ENCODE measurements at places on chromosomes 1 and 21. TPM values are rescaled to one million over a fixed set of nuclear protein-coding genes. Genes with fewer than 3 reads are reported as not detected.

Gene ARHGAP30
- polyA plus RNA-seq: 98.0 TPM

Gene FALEC
- not detected for polyA plus RNA-seq

Gene STIL
- 1.8 TPM for polyA plus RNA-seq

Gene PALMD
- not detected for polyA plus RNA-seq

Gene SETDB1
- 15.3 TPM for polyA plus RNA-seq

Gene GJA5
- not detected for polyA plus RNA-seq

Gene RNU1-4
- polyA plus RNA-seq: 28.1 TPM

Gene SV2A
- polyA plus RNA-seq: 1.0 TPM

Gene DCLRE1B
- polyA plus RNA-seq: 6.6 TPM

Gene KCNE2
- polyA plus RNA-seq: 0.27 TPM

Gene KPRP
- polyA plus RNA-seq: not detected

Gene IRF6
- polyA plus RNA-seq: 5.2 TPM

Gene ARHGEF16
- polyA plus RNA-seq: not detected

Gene PLEKHN1
- polyA plus RNA-seq: 0.14 TPM

Gene LSM10
- 164 TPM for polyA plus RNA-seq

Gene CHRM3
- not detected for polyA plus RNA-seq

Gene CDA
- polyA plus RNA-seq: 0.30 TPM

Gene AUNIP
- 0.37 TPM for polyA plus RNA-seq

Gene PGM1
- 67.4 TPM for polyA plus RNA-seq

Gene AXDND1
- polyA plus RNA-seq: not detected

Gene ABCA4
- not detected for polyA plus RNA-seq

Gene KRTAP21-2
- polyA plus RNA-seq: not detected

Gene DNAJC6
- polyA plus RNA-seq: not detected

Gene ALDH4A1
- polyA plus RNA-seq: 3.8 TPM

Gene AADACL4
- not detected for polyA plus RNA-seq

Gene CHI3L2
- polyA plus RNA-seq: 42.8 TPM

Gene ECM1
- not detected for polyA plus RNA-seq

Gene ORC1
- 1.2 TPM for polyA plus RNA-seq

Gene BATF3
- polyA plus RNA-seq: 7.2 TPM

Gene PLK3
- polyA plus RNA-seq: 2.1 TPM
